ENCODE measurements at places on chromosomes 13 and 19.

DNA sequence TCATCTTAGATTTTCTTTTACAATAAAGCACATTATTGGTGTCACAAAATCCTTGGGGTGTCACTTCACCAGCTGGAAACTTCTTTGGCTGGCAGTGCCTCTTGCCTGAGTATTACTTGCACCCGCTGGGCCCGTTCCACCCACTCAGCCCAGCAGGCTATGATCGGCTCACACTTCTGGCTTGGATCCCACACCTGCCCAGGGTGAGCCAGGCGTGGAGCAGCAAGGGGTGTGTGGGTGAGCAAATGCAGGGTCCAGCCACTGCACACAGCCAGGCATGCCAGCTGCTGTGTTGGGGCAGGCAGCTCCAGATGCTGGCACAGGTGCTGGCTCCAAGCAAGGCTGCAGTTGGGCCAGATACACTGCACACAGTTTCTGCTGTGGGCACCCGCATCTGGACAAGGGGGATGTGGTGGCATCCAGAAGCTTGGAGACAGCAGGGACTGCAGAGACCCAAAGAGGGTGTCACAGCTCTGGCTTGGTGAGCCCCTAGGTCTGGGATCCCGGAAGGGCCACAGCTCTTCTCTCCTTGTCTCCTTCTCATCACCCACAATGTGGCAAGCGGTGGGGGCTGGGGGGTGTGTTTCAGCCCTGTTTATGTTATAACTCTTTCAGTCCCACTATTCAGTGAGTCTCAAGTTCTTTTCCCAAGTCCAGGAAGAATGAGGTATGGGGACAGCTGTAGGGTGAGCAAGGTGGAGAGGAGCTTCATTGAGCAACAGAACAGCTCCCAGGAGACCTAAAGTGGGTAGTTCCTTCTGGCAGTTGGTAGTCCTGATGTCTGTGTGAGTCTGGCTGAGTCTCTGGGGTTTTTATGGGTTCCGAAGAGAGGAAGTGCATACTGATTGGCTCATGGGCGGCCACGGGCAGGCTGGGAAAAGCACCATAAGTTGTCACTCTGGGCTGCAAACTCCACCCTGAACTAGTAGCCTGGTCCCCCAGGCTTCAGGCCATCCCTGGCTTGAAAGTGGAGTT is 25.3 kb upstream of the TBC1D4 start:
- no peaks in the 10 kb centered on the region for H3K36me3 ChIP-seq
- no peak overlapping the region for H3K4me3 ChIP-seq
- H3K27me3 ChIP-seq, result no peaks in the 10 kb centered on the region
- no peaks in the 10 kb centered on the region for H3K4me1 ChIP-seq
- H3K27ac ChIP-seq, result no peak overlapping the region

- DNase-seq, result no peak
- H3K36me3 ChIP-seq, result no peaks in the 10 kb centered on the region
- no peak overlapping the region for H3K4me3 ChIP-seq
- H3K27me3 ChIP-seq, result no peaks in the 10 kb centered on the region
These were observed 734.3 kb upstream of the MIR17HG start for GRCh38 chr13:90613076-90613795.

DNA sequence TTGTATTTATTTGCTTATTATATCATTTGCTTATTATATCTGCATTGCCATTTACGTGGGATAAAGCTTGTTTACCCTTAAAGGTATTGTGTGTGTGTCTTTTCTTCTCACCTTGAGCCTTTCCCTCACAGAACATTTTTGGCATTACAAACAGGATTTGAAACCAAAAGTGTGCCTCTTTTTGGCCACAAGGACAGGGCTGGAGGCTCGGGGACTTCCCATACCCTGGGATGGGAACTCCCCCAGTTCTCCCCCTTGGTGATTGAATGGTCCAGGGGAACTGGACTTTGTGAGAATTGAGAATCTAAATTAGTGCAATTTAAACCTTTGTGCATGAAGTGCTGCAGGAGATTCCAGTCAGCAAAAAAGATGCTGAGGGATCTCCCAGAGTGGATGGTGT is 2.4 kb upstream of the ZNF506 start:
- no peak for DNase-seq
- no peak overlapping the region for H3K27ac ChIP-seq
- H3K4me3 ChIP-seq, result no peak overlapping the region
- no peaks in the 10 kb centered on the region for H3K4me1 ChIP-seq
- no peaks in the 10 kb centered on the region for H3K27me3 ChIP-seq

- no peak overlapping the region for H3K27ac ChIP-seq
- no peaks in the 10 kb centered on the region for H3K36me3 ChIP-seq
- peaks cover 5% of the 10 kb centered on the region for H3K27me3 ChIP-seq
- no peak for DNase-seq
- H3K4me3 ChIP-seq, result no peak overlapping the region
- peaks cover 6% of the 10 kb centered on the region for H3K4me1 ChIP-seq
These were observed 391.7 kb upstream of the SGCG start for GRCh38 chr13:22789027-22789593.

DNA sequence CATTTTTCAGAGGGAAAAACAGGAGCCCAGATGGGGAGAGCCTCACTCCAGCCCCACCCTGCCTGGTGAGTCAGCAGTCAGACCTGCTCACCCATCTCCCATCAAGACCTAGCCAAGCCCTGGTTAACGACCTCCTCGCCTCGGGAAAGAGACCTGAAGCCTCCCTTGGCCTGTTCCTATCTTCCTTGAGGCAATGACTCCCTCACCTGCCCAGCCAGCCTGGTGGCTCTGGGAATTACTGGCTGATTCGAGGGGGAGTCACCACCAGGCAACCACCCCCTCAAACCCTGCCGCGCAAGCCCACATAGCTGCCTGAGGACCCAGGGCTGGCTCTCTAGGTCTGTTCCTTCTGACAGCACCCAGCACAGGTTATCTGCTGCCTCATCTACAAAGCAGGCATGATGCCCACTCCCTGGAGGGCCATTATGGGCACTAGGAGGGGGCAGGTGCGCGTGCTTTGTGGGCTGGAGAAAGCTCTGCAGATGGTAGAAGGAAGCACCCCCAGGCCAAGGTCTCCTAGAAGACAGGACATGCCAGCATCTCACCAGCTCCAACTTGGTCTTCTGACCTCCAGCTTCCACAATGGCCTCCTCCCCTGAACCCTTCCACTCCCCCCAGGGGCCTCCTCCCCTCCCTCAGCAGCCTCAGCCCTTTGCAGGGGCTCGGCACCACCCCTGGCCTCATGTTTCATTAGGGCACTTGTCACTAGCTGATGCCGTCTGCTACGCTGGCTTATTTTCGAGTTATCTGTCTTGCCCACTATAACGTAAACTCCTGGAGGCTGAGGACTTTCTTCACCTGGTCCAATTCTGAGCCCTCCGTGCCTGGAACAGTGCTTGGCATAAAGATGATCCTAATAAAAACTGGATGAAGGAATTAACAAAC is 10.4 kb downstream of the DEDD2 start:
- H3K36me3 ChIP-seq, result peaks cover 26% of the 10 kb centered on the region
- H3K27me3 ChIP-seq, result no peaks in the 10 kb centered on the region
- no peak overlapping the region for H3K4me3 ChIP-seq
- peak overlapping the region; percentile 18 for H3K27ac ChIP-seq

- DNase-seq, result no peak
- H3K27ac ChIP-seq, result no peak overlapping the region
- H3K36me3 ChIP-seq, result no peaks in the 10 kb centered on the region
- H3K4me3 ChIP-seq, result no peak overlapping the region
- H3K27me3 ChIP-seq, result no peaks in the 10 kb centered on the region
- H3K4me1 ChIP-seq, result no peaks in the 10 kb centered on the region
These were observed 9.1 kb upstream of the EBI3 start for GRCh38 chr19:4220188-4220587.

GRCh38 chr19:43101950-43102349 is 19.4 kb upstream of the PSG2 start:
- H3K27me3 ChIP-seq, result no peaks in the 10 kb centered on the region
- H3K4me1 ChIP-seq, result no peaks in the 10 kb centered on the region
- H3K4me3 ChIP-seq, result no peak overlapping the region
- no peak for DNase-seq
- no peak overlapping the region for H3K27ac ChIP-seq

DNA sequence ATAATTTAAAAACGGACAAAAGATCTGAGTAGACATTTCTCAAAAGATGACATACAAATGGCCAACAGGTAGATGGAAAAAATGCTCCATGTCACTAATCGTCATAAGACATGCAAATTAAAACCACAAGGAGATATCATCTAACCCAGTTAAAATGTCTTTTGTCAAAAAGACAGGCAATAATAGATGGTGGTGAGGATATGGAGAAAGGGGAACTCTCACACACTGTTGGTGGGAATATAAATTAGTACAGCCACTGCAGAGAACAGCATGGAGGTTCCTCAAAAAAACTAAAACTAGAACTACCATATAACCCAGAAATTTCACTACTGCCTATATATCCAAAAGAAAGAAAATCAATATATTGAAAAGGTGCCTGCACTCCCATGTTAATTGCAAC is 37.9 kb downstream of the OR10H4 start:
- no peak overlapping the region for H3K27ac ChIP-seq
- no peaks in the 10 kb centered on the region for H3K4me1 ChIP-seq
- no peak for DNase-seq
- H3K27me3 ChIP-seq, result no peaks in the 10 kb centered on the region

Data from tibial nerve (tissue), 4 donors.